ENCODE measurements at places on chromosomes 16 and 17.

- no peak for DNase-seq
Observed at GRCh38 chr16:79328402-79329165, 272.0 kb downstream of the MAF start.

- no peak for DNase-seq
Observed at GRCh38 chr16:50600582-50601283, 52.5 kb downstream of the NKD1 start.

DNA sequence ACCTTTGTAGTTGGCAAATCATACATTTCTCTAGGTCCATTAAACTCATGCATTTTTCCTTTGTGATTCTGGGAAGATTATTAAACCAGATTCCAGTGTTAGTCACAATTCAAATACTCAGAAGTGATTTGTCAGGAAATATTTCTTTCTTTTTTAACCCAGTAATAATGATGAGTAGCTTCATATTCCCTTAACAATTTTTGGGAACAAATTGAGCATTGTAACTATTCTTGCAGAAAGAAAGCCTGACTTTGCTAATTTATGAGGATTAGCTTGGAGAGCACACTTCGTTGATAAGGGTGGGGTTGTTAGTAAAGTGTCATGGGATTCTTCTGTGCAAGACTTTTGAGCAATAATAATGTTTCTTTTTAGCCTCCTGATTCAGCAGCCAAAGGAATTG lies 18.7 kb upstream of the KRT24 start:
- no peak for DNase-seq

DNA sequence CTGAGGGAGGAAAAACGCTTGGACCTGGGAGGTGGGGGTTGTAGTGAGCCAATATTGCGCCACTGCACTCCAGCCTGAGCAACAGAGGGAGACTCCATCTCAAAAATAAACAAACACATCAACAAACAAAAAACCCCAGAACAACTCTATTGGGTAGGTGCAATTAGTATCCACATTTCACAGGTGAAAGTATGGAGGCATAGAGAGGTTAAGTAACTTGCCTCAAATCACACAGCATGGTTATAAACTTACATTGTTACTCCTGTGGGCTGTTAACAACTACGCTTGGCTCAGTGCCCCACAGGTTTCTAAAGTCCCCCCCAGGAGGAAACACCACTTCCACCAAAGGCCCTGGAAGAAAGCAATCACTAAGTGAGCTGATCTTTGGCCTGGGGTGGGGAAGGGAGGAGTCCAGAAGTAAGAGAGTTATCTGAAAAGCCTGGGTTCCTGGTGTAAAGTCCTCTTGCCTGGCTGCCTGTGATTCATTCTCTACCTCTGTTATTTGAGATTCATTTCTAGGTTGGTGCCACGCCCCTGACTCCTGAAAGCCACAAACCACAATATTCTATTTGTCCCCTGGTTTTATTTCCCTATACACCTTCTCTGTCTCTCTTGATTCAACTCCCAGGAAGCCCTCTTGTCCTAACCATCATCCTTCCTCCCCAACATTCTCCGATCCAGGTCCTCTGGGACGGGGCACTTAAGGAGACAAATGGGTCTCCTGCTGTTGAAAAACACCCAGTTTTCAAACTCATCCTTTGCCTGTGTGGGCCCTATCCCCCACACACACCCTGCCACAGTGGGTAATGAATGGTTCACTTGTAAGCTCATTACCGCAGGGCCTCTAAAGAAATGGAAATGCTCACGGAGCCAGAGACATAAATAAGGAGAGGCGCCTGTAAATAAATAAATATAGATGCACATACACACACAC lies 195.4 kb downstream of the XYLT1 start:
- no peak for DNase-seq

- DNase-seq, result no peak
Observed at GRCh38 chr17:76682296-76682695, 28.5 kb downstream of the MXRA7 start.

DNA sequence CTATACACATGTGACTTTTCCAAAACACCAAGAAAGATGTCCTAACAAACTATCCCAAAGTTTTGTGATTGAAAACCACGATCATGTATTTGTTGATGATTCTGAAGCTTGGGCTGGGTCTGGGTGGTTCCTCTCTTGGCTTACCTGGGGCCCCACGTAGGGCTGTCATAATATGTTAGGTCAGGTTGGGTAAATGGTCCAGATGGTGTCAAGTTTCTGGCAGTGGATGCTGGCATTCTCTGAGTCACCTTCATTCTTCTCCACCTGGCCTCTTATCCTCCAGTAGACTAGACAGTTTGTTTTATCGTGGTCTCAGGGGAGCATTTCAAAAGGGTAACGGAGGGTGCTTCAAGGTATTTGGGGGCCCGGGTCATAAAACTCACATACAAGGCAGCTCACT lies 39.4 kb downstream of the SYCE1L start:
- DNase-seq, result no peak

GRCh38 chr16:3190949-3191353 lies 2.9 kb downstream of the OR1F1 start:
- DNase-seq, result no peak

- DNase-seq, result peak; percentile 11
Observed at GRCh38 chr17:44389723-44390202, 314 bp upstream of the ITGA2B start.

DNA sequence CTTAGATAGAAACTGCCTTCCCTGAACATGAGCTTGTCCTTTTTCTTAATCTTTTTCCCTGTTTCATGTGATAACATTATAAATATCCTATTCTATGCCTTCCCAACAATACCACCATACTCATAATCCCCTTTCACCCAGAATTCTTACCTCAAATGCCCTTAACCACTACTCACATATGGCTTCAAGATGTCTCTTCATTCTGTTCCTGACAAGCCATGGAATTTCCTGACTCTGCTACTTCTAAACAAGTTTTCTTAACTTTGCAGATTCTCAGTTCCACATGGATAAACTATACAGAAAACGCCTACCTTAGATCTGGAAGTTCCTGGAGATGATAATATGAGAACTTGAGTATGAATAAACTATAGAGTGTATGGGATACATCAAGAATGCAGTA lies 1217.8 kb downstream of the CDH8 start:
- no peak for DNase-seq

DNA sequence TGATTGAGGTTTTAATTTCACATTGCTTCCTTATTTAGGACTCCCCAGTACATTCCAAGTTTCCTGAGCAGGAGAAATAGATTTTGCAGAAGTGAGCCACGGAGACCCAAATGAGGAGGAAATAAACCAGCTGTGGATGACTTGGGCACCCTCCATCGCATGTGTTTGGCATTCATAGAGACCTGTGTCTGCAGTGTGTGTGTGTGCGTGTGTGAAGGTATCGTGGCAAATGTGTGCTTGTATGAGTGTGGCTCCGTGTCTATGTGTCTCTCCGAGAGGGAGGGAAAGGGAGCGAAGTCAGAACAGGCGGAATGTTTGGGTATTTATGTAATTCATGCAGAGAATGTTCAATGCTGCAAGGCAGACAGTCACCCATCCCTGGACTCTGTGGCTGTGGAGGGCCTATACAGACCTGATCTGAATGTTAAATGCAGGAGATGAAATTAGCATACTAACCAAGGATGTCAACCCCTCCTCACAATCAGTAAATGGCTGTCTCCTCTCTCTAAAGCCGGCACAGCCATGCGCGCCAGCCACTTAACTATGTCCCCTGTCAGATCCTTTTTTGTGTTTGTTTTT lies 186.0 kb upstream of the ZFHX3 start:
- DNase-seq, result no peak

GRCh38 chr16:66255647-66256046 lies 110.8 kb upstream of the CDH5 start:
- DNase-seq, result no peak

DNA sequence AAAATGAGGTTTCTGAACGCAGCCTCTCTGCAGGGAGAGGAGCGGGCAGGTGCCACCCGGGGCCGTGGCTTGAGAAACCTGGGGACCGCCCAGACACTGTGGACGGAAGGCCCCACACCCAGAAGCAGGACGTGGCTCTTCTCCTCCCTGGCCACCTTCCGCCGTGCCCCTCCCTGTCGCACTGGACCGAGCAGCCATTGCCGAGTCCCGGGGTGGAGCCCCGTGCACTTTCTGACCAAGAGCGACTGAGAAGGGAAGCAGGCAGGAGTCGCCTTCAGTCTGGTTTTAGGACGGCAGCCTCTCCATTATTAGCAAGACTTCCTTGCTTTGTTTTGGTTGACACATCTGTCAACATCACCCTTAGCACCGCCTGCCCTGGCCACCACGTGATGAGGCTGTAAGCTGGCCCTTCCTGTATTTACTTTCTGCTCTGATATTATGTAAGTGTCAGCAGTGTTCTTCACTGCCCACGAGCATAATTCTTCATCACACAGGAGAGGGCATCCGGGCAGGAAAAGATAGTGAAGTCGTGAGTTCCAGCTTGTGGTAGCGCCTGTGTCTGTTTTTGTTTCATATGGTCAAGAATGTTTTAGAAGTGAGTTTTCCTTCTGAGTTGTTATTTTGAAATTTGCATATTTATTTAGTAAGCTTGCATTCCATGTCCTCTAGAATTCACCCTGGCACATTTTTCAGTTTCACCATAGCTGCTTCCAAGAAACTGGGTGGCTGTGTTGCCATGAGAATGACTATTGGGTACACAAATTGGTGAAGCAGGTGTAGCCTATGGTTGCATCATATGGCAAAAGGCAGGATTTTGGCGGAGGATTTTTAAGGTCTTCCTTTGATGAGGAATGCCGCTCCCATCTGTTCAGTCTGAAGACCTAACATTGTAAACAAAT lies 1.0 kb downstream of the HERPUD1 start:
- peak; percentile 66 for DNase-seq

DNA sequence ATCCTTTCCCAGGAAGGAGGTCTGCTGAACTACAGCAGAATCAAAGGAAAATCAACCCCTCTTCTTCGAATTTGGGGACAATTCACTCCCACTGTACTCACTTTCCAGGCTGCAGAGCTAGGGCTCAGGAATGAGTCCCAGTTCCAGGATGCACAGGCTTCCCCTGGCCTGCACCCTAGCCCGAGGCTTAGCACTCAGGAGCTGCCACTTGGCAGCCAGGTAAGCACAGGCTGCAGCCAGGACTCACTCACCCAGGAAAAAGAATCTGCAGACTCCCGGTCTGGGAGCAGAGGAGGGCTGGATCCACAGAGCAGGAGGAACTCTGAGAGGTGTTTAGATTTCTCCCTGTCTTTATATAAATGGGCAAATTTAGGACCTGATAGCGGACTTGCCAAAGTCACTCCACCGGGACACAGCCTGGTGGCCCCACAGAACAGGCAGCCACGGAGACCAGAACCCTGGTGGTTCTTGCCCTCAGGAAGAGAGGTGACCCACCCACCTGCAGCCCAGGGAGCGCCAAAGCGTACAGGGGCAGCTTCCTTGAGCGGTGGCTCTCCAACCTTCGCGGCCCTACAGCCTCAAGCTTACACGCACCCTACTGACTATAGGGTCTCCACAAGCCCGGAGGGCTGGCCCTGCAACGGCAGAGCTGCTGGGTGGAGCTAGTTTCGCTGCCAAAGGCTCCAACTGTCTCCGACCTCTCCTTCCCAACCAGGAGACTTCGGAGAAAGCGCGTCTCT lies 4.8 kb downstream of the CBLN1 start:
- no peak for DNase-seq

DNA sequence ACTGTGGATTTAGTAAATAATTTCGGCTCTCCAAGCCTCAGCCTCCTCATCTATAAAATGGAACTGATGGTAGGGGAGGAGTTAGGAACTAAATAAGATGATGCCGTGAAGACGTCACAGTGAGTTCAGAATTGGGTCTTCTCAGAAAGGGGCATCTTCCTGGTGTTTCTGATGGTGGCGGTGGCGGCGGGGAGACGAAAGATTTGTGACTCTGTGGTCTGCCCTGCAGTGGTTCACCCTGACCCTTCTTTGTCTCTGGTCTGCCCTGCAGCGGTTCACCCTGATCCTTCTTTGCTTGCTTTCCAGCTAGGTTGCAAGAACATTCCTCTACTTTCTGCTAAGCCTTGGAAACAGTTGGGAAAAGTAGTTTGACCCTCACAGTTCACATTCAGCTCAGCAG lies 34.3 kb downstream of the WFDC1 start:
- DNase-seq, result no peak

GRCh38 chr16:2031081-2031577 lies 4.4 kb downstream of the NHERF2 start:
- no peak for DNase-seq

DNA sequence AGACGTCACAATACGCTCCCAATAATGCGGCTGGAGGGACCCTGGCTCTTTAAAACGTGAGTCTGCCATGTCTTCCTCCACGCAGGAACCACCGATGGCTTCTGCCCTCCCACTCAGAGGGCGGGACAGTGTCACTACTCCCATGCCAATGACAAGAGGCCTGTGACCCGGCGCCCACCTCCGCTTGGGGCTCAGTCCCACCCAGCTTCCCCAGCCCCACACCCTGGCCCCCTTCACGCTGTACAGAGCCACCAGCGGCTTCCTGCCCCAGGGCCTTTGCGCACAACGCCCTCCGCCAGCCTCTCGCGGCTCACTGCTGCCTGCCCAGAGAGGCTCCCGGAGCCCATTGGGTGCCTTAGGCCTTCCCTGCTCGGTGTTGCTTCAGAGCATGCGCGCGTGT lies 29.5 kb upstream of the ZNF469 start:
- DNase-seq, result no peak

DNA sequence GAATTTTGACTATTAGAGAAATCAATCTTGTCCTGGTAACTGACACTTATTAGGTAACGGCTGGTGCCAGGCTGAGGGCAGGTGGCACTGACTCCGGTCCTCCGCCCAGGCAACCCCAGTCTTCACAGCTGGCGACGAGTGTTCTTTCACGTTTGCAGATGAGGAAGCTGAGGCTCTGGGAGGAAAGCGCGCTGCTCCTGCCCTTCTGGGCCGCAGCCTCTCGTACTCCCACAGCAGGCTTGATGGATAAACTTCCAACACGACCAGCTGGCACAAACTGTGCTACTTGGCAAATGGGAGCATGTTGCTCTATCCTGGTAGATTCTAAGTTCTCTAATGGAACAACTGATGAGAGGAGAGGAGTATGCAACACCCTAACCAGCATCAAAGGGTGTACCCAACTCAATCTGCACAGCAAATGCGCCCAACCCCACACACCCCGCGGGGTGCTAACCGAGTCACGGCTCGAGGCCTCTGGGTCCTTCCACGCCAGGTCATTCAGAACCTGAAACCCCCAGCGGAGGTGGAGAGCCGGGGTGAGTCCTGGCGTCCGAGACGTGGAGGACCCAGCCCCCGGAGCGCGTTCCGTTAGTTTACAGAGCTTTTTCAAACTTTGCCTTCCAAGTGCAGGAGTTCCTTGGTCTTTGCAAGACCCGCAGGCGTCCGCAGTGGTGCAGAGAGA lies 477 bp upstream of the SLC47A1 start:
- DNase-seq, result no peak

GRCh38 chr17:8695241-8695640 lies 49.4 kb downstream of the CCDC42 start:
- DNase-seq, result no peak

GRCh38 chr17:82974136-82974952 lies 105.1 kb upstream of the METRNL start:
- DNase-seq, result no peak

GRCh38 chr16:67034487-67034886 lies 5.5 kb downstream of the CBFB start:
- no peak for DNase-seq

GRCh38 chr16:49108611-49109010 lies 173.0 kb downstream of the CBLN1 start:
- no peak for DNase-seq

Measured in OCI-LY7 (cell line).